Cerebellar nuclear complex (tissue), 1 donor: ENCODE measurements at places on chromosomes 5 and 9.
A peak's percentile ranks its signal among the peaks of the same experiment; 100 is the strongest.

- DNase-seq = peak; percentile 85
Observed at GRCh38 chr9:121743441-121744001, 92.1 kb downstream of the DAB2IP start.

GRCh38 chr5:175734016-175734415 is 76.1 kb downstream of the HRH2 start:
- no peak for DNase-seq

- no peak for DNase-seq
Observed at GRCh38 chr5:109823597-109823996, 133.9 kb downstream of the MAN2A1 start.

DNA sequence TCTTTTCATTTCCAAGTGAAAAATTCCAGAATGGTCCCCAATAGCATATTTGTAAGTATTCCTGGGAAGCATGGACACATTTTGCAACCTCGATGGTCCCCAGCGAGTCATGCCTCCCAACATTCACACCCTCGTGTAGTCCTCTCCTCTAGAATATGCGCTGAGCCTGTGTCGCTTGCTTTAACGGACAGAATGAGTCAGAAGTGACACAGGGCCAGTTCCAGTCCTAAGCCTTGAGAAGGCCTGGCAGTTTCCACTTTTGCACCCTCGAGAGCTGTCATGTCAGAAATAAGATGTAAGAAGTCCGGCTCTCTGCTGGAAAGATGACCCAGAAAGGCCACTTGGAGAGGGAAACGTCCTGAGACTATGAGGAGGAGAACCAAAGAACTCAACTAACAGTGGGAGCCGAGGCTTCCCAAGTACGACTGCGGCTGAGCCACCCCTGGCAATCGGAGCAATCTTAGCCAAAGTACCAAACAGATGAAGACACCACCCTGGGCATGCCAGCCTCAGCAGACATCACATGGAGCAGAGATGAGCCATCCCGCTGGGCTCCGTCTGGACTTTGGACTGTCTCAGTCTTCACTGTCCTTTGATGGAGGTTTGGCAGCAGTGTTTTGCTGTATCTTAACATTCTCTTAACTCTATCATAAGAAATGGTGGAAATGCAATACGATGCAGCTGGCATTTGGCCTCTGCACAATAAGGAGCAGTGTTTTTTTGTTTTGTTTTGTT is 42.6 kb upstream of the GFPT2 start:
- no peak for DNase-seq

GRCh38 chr9:20683351-20684034 is 566 bp upstream of the FOCAD start:
- peak; percentile 23 for DNase-seq

DNA sequence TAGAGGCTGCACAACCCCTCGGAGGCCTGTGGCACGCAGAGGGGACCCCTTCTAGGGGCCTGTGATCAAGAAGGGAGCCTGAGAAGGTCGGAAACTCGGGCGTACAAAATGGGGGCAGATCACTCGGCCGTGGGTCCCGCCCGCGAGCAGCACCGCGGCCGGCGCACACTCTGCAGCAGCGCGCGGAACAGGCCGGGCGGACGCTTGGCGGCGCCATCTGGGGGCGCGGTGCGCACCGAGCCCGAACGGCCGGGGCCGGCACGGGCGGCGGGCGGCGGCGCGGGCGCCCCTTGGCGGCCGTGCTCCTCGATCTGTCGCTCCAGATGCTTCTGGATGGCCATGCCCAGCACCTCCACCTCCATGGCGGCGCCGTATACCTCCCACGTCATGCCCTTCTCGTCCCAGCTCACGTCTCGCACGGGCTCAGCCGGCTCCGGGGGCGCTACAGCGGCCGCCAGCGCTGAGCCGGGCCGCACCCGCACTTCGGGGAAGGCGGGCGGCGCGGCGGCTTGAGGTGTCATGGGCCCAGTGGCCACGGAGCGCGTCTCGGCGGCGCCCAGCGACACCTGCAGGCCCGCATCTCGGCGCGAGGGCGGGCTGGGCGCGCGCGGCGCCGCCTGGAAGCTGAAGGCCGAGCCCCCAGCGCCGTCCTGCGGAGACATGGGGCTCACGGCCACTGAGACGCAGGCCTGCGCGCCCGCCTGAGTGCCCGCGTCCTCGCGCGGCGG is 13.1 kb downstream of the GPRIN1 start:
- DNase-seq = no peak

- DNase-seq = no peak
Observed at GRCh38 chr5:150789450-150789849, 10.9 kb downstream of the SMIM3 start.

DNA sequence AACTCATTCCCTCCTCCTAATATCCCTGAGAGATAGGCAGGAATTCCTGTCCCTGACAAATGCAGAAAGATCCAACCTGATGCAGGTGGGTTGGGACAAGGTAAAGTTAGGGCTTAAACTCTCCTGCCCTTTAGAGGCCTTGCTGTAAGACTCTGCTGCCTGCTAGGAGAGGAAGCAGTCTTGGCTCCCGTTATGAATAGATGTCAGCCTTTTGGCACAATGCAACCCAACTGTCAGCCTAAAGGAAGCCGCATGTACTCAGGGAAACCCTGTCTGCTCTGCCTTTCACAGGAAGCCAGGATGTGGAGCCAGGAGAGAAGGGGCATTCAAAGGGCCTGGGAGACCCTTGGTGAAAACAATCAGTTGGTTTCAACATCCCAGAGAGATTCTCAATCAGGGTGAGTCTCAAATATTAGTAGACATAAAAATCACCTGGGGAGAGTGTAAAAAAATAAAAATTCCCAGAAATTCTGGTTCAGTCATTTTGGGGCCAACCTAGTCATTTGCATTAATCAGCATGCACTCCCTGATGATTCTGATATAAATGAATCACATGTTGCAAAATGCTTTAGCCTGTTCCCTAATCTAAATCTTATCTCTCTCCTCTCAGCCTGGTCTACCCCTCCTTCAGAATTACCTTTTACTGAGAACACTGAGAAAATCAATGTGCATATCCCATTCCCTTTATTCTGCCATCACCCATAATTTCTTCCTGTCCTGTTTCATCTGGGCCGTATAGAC is 136.2 kb upstream of the TRIM32 start:
- peak; percentile 38 for DNase-seq

DNA sequence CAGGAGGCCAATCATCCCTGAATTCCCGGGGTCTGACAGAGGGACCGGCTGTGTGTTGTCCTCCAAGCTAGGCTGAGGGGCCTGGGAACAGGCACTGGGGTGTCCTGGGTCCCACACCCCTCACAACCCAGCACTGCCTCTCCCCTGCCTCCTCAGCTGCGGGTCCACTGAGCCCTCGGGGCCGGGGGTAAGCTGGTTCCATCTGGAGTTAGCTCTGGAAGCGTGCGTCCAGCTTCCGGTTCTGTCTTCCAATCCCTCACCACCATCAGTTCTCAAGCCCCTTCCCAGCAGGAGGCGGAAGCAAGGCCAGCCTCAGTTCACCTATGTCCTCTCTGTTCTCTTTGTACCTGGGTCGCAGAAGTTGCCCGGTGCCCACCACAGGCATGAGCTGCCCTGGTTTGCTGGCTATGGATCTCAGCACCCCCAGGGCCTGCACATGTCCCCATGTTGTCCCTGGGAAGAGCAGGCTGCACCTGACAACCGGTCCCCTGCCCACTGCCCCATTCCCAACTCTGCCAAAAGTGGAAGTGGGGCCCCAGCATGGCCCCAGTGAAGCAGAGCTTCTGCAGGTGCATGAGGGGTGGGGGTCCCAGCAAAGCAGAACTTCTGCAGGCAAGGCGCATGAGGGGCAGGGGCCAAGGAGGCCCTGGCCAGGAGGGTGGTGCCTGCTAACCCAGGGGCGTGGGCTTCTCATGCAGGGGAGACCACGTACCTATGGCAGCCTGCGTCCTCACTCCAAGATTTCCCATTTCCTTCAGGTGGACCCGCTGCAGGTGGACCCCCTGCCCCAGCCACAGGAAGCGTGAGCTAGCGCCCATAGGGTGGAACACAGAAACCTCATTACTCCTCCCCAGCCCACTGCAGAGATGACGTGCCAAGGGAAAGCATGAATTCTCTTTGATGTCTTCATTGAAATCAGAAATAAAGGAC is 111.9 kb downstream of the ZNF354C start:
- no peak for DNase-seq

GRCh38 chr5:69103521-69103920 is 9.7 kb downstream of the SLC30A5 start:
- DNase-seq = no peak

DNA sequence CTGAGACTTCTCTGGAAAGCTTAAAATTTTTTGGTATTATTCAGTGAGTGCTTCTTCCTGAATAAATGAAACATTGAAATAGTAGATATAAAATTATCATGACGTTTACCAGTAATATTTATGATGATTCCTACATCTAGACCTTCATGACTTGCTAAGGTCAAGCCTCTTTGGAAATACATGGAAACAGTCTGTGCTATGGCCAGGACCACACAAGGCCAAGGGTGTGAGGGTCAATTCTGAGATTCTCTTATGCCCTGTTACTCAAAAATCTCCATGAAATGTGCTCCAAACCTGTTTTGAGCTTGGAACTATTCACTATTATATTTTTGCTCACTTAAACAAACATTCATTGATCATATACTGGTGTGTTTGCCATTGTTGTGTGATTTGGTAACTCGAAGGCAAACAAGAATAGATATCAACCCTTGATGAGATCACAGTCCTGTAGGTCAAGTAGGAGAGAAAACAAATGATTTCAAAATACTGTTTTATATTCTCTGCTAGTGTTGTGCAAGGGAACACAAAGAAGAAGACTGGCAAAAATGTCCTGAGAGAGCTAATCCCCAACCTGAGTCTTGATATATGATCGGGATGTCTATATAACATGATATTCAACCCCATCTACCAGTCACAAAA is 1254.9 kb upstream of the DMAC1 start:
- no peak for DNase-seq

DNA sequence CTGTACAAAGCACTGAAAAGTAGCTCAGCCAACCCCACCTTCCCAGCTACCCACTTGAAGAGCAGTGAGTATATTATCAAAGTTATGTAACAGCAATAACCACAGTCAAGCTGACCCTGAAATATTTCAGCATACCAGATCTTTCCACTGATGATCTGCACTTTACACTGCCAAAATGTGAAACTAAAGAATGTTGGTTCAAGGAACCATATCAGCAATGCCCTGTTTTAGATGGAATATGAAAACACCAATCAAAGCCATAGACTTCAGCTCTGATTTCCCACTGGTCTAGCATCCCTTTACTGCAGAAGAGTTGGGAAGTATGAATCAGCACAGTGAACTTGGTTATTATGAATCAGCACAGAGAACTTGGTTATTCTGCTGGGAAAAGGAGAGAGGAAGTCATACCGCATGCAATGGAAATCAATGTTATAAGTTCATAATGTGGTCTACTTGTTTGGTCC is 20.0 kb downstream of the CEMIP2 start:
- DNase-seq = no peak

GRCh38 chr5:36417668-36418067 is 116.0 kb upstream of the RANBP3L start:
- DNase-seq = no peak

DNA sequence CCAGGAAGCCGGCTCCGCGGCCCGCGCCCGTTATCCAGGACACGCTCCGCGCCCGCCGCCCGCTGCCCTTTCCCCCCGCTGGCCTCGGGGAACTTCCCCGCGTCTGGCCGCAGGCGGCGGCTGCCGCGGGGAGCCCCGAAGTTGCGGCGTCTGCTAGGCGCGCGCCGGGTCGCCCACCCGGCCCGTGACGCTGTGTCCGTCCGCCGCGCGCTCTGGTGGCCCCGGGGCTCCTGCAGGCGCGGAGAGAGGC is 621 bp upstream of the GCNT4 start:
- no peak for DNase-seq

- no peak for DNase-seq
Observed at GRCh38 chr5:37716405-37716804, 123.4 kb downstream of the GDNF start.

GRCh38 chr9:101579711-101580545 is 14.8 kb downstream of the PPP3R2 start:
- no peak for DNase-seq

DNA sequence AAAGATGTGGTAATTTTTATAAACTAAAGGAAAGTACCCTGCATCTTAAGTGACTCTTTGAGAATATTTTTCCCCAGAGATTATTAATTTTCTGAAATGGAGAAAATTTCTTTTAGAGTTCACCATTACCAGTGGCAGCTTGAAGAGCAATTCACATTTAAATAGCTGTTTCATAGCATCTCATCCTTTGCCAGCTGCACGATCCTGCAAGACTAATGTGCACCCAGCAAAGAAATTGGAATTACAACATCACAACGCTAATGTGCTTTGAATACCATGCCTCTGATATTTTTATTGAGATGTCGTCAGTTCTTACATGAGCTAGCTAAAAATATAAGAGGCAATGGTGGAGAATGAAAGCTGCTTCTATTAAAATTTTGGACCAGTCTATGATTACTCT is 423.5 kb downstream of the TAF11L14 start:
- no peak for DNase-seq

DNA sequence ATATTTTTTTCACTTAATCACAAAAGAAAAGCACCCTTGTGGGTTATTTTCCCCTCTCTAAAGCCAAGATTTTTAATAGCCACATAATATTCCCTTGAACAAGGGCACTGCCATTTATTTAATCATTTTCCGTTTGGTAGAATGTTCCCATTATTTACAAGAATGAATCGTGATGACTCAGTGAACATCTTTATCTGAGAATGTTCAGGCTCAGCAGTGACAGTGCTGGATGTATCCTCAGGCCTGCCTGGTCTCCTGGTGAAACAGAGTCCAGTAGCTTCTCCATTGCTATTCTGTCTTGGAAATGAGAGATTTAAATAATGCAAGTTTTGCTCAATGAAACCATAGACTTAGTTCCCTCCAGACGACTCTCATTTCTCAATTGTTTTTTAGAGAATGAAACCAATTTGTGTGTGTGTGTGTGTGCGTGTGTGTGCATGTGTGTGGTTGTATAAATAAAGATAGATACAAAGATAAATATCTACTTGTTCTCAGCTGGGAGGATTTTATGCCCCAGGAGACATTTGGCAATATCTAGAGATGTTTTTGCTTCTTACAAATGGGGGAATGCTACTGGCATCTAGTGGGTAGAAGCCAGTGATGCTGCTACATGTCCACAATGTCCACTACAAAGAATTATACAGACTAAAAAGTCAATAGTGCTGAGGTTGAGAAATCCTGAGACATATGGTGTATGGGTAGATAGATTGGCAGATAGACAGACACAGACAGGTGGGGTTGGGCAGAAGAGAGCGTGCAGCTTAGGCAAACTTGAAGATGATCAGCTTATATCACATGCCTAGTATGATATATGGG is 55.0 kb downstream of the PAPPA start:
- no peak for DNase-seq

DNA sequence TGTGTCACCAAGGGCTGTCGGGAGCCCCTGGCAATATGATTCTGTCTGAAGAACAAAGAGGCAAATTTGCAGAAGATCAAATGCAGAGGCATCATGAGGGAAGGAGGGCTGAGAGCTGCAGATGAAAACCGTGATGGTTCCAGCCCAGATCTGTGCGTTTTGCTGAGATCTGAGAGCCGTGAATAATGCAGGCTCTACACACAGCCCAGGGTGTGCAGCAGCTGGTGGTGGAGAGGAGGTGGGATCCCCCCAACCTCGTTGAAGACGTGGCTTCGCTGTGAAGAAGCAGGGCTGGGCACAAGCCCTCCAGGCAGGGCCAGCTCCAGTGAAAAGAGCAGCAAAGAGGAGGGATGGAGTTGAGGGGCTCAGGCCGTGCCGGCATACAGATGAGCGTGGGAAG is 75.5 kb downstream of the TSPAN17 start:
- no peak for DNase-seq
